ENCODE measurements at places on chromosomes 6 and 20. TPM values are rescaled to one million over a fixed set of nuclear protein-coding genes. Genes with fewer than 3 reads are reported as not detected.

DNA sequence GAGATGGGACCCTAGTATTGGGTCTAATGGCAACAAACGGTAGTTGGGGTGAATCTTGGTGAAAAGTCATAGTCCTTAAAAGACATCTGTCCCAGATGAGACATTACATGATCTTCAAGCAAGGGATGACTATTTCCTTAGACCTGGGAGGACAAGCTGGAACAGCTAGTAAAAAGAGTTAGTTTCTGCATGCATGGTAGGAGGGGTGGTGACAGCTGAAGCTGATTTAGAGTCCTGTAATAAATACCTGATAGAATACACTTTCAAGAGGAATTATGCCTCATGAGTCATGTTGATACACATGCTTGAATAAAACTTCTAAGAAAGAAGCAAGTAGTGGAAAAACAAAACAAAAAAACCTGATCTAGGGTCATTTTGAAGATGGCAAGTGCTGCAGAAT, 247.4 kb downstream of the CD109 start:
- DNase-seq, result no peak

- DNase-seq, result no peak
Measured at GRCh38 chr20:59604741-59605600, 631 bp downstream of the PHACTR3 start.

GRCh38 chr6:156954191-156954590, 177.0 kb downstream of the ARID1B start:
- no peak for DNase-seq

DNA sequence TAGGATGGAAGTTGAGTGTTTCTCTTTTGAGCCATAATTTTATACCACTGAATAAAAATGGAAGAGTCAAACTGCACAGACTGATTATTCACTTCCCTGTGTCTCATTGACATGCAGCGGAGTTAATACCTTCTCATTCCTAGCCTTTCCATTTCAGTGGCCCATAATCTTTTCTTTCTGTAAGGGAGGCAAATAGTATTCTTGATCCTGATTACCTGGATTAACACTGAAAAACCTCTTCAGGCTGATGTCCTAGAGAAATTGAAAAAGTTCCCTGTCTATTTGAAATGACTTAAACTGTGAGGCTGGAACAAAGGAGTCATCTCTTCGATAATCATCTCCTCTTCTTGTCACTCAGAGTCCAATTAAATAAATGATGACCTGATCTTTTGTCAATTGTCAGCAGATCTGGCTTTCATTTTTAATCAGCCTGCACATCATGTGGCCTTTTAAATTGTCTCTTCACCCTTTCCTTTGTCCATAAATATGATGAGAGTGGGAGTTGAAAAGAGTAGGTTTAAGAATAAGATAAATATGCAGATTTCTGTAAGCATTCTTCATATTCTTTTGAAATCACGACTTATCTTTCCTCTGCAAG, 713.0 kb downstream of the EPM2A start:
- no peak for DNase-seq

GRCh38 chr6:8642131-8642530, 206.8 kb upstream of the SLC35B3 start:
- no peak for DNase-seq

DNA sequence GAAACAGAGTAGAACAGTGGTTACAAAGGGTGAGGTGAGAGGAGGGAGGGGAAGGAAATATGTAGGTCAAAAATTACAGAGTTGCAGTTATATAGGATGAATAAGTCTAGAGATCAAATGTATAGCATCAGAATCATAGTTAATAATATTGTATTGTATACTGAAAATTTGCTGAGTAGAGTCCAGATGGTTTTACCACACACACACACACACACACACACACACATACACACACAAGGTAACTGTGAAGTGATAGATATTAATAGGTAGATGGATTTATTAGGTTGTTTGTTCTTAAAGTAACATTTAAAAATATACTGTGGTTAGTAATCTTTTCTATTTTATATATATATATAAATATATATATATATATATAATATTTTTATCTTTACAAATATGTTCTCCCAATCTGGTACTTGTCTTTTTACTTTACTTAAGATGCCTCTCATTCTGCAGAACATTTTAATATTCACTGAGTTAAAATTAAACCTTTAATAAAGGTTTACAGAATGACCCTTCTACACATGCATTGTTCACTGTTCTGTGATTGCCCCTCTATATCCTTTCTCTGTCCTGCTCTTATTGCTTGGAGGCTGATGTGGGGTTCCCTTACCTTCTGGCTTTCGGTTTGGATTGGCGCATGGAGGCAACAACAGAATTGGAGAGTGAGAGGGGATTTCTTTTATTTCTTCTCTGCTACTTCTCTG, 408 bp downstream of the PTCHD4 start:
- DNase-seq, result no peak

GRCh38 chr6:111938710-111939109, 65.5 kb upstream of the FYN start:
- DNase-seq, result no peak

IMPG1 gene
- total RNA-seq, result not detected

SLC16A10 gene
- total RNA-seq, result 0.18 TPM

SLC25A27 gene
- total RNA-seq, result 0.77 TPM

DYNLRB1 gene
- total RNA-seq, result 155 TPM

MYLK4 gene
- total RNA-seq, result 0.85 TPM
